ENCODE measurements at places on chromosomes 2 and 18. TPM values are rescaled to one million over a fixed set of nuclear protein-coding genes. Genes with fewer than 3 reads are reported as not detected.

DNA sequence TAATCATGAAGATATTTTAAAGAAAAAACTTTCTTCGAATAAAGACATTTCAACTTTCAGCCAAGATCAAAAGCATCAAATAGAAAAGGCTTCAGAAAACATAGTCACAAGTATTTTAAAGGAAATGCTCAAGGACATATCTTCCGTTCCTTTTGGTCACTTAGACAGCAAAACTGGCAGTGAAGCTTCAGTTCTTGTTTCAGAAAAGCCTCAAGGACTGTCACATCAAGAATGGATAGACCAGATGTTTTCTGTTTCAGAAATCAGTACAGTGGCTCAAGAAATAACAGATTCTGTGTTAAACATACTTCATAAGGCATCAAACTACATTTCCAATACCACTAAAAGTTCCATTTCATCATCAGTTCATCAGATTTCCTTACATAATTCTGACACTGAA, 51.8 kb downstream of the FSIP2 start:
- no peaks in the 10 kb centered on the region for H3K4me1 ChIP-seq
- no peak overlapping the region for H3K27ac ChIP-seq
- DNase-seq: no peak
- no peak overlapping the region for H3K4me3 ChIP-seq
- no peaks in the 10 kb centered on the region for H3K36me3 ChIP-seq
- no peaks in the 10 kb centered on the region for H3K27me3 ChIP-seq

DNA sequence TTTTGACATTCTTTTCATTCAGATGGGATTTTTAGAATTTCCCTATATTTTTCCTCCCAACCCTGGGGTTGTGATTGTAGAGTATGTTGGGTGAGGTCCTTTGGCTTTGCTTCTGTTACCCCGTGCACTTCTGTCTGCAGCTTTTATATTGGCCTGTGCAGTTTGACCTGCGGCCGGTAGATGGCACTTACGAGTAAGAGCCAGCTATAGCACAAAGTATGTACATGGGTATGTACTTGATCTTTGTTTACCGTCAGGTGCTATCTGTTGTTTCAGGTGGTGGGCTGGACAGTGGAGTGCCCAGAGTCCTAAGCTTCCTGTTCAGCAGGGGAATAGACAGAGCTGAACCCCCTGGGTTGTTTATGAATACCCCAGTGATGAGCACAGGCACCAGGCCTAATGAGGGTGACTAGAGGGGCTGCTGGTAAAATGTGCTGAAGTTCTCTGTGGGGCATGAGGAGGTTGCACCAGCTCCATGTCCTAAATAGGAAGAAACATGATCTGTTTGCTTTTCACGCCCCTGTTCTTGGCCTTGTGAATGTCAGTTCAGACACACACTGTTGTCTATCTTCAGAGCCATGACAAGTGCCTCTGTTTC, 58.9 kb upstream of the THUMPD2 start:
- no peaks in the 10 kb centered on the region for H3K36me3 ChIP-seq
- H3K4me3 ChIP-seq: no peak overlapping the region
- no peak overlapping the region for H3K27ac ChIP-seq
- DNase-seq: no peak
- no peaks in the 10 kb centered on the region for H3K27me3 ChIP-seq

DNA sequence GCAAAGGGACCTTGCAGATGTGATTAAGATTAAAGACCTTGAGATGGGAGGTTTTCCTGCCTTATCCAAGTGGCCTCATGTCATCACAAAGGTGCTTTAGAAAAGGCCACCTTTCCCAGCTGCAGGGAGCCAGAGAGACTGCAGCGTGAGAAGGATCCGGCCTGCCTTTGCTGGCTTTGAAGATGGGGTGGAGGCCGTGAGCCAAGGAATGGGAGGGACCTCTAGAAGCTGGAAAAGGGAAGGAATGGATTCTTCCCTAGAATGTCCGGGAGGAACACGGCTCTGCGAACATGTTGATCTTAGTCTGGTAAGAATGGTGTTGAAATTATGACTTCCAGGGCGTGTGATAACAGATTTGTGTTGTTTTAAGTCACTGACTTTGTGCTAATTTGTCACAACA, 39.9 kb upstream of the CREG2 start:
- no peaks in the 10 kb centered on the region for H3K36me3 ChIP-seq
- H3K4me3 ChIP-seq: no peak overlapping the region
- no peak overlapping the region for H3K27ac ChIP-seq
- H3K27me3 ChIP-seq: no peaks in the 10 kb centered on the region

The PASK gene
- total RNA-seq: 3.1 TPM

DNA sequence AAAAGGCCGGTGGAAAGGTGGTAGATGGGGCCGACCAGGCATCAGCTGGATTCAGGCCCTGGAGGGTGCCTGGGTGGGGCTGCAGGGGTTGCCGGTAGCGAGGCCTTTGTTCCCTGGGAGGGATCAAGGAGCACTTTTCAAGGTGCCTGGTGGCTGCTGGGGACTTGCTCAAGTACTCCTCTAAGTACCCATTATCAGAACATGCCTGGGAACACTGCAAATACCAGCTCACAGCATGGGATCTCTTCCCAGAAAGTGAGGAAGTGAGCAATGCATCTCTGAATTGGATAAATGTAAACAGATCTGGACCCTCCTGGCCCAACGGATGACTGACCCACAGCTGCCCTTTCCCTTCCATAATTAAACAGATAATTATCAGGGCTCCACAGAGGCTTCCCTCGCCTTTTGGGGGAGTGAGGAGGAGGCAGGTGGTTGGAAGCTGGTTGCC, 210.5 kb downstream of the SH3RF3 start:
- H3K36me3 ChIP-seq: no peaks in the 10 kb centered on the region
- H3K4me3 ChIP-seq: no peak overlapping the region
- H3K27ac ChIP-seq: no peak overlapping the region
- H3K4me1 ChIP-seq: peaks cover 18% of the 10 kb centered on the region
- DNase-seq: no peak
- H3K27me3 ChIP-seq: no peaks in the 10 kb centered on the region

- H3K36me3 ChIP-seq: no peaks in the 10 kb centered on the region
- no peak overlapping the region for H3K4me3 ChIP-seq
- H3K27ac ChIP-seq: no peak overlapping the region
- no peaks in the 10 kb centered on the region for H3K27me3 ChIP-seq
- H3K4me1 ChIP-seq: peaks cover 4% of the 10 kb centered on the region
Measured at GRCh38 chr2:191115804-191116203, 35.0 kb downstream of the STAT4 start.

GRCh38 chr2:152971685-152972084, 253.3 kb downstream of the ARL6IP6 start:
- H3K36me3 ChIP-seq: no peaks in the 10 kb centered on the region
- H3K4me3 ChIP-seq: no peak overlapping the region
- DNase-seq: no peak
- no peaks in the 10 kb centered on the region for H3K27me3 ChIP-seq

DNA sequence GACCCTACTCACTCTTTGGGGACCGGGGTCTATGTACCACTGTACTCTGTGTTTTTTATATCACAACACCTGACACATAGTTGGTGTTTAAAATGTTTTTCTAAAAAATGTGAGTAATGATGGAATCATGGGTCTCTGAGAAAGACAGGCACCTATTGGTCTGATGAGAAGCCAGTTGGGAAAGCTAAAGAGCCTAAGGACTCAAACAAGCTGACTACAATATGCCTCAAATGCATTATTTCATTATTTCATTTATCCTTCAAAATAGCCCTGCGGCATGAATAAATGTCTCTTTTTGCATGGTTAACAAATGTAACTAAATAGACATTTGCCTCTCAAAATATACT, 102.9 kb upstream of the SCN1A start:
- H3K36me3 ChIP-seq: no peaks in the 10 kb centered on the region
- no peak for DNase-seq
- no peaks in the 10 kb centered on the region for H3K4me1 ChIP-seq

The ANKRD62 gene
- not detected for total RNA-seq

The DNPEP gene
- total RNA-seq: 42.7 TPM
